ENCODE measurements at places on chromosomes 1 and 21.

- no peak for DNase-seq
These were observed 646 bp downstream of the DNAJB4 start for GRCh38 chr1:78005448-78005722.

DNA sequence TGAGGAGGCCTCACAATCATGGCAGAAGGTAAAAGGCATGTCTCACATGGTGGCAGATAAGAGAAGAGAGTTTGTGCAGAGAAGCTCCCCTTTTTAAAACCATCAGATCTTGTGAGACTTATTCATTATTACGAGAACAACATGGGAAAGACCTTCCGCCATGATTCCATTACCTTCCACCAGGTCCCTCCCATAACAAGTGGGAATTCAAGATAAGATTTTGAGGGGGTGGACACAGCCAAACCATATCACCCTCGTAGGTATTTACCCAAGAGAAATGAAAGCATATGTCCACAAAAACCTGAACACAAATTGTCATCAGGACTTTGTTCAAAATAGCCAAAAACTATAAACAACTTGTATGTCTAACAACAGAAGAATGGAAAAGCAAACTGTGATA, 45.9 kb upstream of the TENT5C start:
- no peak for DNase-seq

DNA sequence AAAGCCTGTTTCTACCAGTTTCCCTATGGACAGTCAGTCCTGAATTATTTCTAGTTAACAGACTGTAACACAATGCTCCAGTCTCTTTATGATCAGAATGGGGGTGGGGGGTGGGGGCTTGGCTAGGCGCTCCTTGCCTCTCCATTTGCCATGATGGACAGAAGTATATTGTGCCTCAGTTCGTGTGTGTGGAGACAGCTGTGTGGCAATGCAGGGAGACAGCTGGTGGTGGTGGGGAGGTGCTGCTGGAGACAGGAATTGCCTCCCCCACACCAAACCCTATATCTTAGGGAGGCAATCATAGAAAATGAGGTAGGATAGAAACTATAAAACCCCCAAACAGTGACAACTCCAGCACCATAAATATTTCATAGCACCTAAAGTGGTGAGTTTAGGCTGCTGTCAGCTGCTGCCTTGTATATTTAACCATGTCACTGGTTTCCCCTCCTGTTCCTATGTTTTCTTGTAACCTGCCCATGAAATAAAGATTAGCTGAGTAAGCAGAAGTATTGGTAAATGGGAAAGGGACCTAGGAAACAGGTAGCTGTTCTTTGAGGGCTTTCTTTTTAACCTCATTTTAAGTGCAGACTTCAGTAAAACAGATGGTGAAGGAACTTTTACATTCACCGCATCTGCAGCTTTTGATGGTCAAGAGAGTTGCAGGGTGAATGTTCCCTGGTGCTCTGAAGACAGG, 3.4 kb downstream of the PLXNA2 start:
- no peak for DNase-seq

DNA sequence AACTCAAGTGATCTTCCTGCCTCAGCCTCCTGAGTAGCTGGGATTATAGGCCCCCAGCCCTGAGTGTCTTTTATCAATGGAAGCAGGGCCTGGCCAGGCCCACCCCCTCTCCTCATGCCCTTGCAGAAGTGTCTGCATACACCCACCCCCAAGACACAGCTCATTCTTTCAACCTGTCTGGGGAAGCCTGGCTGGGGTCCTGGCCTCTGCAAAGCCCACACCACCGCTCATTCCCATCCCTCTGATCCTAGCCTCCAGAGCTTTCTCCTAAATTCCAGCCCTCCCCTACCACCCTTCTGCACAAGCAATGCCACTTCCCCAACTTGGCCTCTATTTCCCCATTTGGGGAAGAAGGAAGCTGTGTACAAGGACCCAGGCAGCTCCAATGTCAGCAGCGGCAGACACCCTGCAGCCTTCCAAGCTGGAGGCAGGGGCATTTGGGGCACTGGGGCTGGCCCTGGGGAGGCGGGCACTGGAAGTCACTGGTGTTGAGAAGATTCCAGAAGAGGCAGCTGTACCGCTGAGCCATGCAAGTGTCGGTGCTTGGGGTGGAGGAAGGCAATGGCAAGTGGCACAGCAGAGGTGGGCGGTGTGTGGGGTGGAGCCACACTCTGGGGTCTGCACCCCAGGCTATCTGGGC, 33.7 kb upstream of the ARF1 start:
- DNase-seq = no peak

GRCh38 chr1:66478116-66478515, 55.8 kb upstream of the SGIP1 start:
- peak; percentile 90 for DNase-seq

DNA sequence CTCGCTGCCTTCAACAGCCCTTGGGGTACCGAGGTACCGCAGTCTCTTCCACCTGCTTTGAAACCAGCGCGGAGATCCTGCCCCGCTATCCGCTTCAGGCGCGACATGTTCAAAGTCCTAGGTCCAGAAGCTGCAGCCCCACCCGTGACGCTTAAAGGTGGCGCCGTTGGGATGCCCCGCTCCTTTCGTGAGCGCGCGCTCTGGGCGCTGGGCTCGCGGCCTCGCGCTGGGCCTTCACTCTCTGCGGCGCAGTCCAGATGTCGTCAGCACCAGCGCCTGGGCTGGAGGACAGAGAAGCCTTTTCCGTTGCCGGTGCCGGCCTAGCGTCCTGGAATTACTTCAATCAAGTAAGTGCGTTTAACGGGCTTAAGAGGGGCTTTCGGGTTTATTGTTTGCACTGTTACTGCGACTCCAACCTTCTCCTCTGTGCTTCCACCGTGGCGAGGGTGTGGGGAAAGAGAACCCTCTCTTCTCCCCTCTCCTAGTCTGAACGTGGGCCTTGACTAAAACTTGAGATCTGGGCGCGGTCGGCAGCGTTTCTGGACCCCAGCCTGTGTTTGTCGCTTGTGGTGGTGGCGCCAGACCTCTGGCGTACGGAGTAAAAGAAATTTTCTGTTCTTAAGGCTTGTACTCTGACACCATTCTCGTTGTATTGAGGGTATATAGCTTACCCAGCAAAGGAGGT, at the start of gene LRRC40:
TSS of gene LRRC40 (minus strand) at position 146 of the 685 bp plus-strand sequence. CDS start at position 107, 39 bp downstream.
- DNase-seq = peak; percentile 96

- DNase-seq = no peak
These were observed 6.9 kb downstream of the PLCH2 start for GRCh38 chr1:2483026-2483425.
